Astrocyte of the cerebellum (primary cell): ENCODE measurements at places on chromosomes 7 and 10.

DNA sequence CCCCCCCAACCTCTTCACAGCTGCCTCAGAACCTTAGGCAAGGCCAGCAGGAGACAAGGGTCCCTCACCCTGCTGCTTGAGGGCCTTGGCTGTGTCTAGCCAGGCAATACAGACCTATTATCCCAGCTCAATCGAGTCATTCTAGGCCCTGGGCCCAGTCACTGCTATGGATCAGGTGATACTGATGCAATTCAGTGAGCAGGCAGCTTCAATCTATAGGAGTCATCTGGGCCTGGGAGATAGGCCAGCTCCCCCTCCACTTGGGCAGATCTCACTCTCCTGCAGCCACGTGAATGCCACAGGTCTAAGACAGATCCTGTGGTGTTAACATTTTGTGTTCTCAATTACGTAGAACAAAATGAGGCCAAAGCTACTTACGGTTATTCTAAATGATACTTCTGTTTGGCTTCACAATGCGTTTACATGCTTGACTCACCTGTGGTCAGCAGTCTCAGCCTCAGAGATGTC is 68.0 kb upstream of the LRRC4 start:
- peak; percentile 49 for DNase-seq

GRCh38 chr10:100978901-100979195 is 8.4 kb downstream of the MRPL43 start:
- DNase-seq: no peak

GRCh38 chr10:121976607-121977006 is 1.6 kb upstream of the NSMCE4A start:
- no peak for DNase-seq

GRCh38 chr10:99399664-99400063 is 30.8 kb downstream of the GOT1 start:
- no peak for DNase-seq

- DNase-seq: no peak
These were observed 214.0 kb upstream of the KLF14 start for GRCh38 chr7:130947792-130948580.

GRCh38 chr10:32957341-32958084 is 517 bp downstream of the ITGB1 start:
- no peak for DNase-seq
